ENCODE measurements at places on chromosomes 1 and 21. TPM values are rescaled to one million over a fixed set of nuclear protein-coding genes. Genes with fewer than 3 reads are reported as not detected.
A peak's percentile ranks its signal among the peaks of the same experiment; 100 is the strongest.

- no peak for DNase-seq
Measured at GRCh38 chr1:1631782-1632420, at the start of gene MMP23B. TSS of gene MMP23B (plus strand) at chr1:1632173. CDS start at chr1:1632219, 46 bp downstream.

- DNase-seq: no peak
Measured at GRCh38 chr1:214318356-214318755, 37.4 kb downstream of the SMYD2 start.

- DNase-seq: peak; percentile 94
Measured at GRCh38 chr21:32494934-32495709, 82.6 kb downstream of the EVA1C start.

DNA sequence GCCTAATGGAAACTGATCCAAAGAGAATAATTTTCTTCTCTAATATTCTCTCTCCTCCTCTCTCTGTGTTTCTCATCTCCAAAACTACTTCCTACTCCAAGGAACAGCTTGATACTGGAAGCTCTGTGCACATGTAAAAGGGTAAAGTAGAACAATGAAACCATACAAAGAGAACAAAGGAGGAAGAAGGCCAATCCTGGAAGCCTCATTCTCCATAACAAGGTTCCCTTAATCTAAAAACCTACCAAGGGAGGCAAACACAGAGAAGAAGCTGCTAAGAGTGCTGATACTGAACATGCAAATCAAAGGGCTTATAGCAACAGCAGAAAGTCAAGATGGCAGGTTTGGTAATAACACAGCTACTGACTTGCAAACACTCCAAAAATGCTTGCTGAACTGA is 44.4 kb downstream of the SIPA1L2 start:
- DNase-seq: no peak

DNA sequence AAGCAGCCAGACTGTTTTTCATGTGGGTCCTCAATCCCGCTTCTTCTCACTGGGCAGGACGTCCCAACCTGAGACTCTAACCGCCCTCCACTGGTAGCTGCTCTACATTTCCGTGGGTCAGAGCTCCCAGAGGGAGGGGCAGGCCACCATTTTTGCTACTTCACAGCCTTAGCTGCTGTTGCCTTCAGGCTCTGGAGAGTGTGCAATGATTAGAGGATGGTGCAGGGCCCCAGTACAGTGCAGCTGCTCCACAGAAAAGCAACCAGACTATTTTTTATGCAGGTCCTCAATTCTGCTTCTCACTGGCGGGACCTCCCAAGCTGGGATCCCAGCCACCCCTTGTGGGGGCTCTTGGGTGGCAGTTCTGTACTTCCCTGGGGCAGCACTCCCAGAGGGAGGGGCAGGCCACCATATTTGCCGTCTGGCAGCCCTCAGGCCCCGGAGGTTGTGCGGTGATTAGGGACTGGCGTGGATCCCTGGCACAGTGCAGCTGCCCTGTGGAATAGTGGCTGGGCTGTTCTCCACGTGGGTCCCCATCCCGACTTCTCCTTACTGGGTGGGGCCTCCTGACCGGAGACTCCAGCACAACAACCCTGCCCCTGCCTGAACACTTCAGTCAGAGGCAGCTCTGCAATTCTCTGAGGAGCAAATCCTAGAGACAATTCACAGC is 647.6 kb upstream of the PKN2 start:
- DNase-seq: no peak

- peak; percentile 69 for DNase-seq
Measured at GRCh38 chr21:29342363-29342957, 43.7 kb downstream of the BACH1 start.

DNA sequence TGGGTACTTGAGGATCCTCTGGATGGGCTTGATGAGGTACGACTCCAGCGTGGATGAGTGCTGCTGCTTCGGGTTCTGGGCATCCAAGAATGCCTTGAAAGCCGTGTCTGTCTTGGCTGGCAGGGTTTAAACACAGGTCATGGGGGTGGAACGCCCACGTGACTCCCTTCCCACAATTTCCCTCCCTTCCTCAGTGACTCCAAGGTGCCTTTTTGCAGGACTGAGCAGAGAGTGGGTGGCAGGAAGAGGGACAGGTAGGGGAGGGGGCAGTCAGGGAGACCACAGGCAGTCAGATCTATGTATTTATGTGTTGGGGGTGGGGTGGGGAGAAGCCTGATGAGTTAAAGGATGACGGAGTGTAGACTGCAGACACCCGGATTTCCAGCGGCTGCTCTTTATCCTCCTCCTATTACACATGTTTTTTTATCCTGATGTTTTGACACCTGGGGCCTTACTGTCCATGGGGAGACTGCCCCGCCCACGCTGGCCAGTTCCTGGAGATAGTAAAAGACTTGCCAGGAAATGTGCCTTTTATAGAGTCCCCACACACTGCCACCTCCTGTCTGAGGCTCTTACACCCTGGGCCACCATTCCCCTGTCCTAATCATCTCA is 103.2 kb upstream of the KRTAP19-8 start:
- DNase-seq: no peak

DNA sequence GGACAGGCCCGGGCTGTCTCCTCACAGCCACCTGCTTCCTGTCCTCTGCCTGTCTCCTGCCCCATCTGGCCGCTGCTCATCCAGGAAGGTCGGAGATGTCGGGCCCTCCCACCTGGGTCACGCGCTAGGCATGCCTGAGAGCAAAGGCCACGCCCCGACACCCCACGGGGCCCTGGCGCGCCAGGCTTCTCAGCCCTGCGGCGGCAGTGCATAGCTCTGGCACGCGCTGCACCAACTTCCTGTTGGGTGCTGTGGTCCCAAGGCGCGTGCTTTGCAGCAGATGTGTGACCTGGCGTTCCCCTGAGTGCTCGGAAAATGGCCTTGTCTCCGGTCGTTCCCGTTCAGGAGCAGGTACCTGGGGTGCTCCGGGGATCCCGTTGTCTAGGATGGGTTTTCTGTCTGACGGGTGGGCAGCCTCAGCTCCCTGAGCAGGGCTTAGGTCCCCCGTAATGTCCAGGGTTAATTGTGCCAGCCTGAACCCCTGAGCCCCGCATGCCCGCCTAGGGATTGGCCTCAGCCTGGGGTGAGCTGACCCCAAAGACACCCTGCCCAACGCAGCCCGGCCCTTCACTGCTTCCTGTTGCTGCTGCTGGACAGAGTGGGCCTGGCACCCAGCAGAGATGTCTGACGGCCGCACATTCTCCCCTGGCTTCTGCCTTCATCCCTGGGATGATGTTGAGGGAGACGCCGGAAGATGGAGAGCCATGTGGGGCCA is 19.4 kb upstream of the KCNAB2 start:
- DNase-seq: peak; percentile 15

The EFNA3 gene
- 0.42 TPM for total RNA-seq
